ENCODE measurements at places on chromosomes 13 and 19.

DNA sequence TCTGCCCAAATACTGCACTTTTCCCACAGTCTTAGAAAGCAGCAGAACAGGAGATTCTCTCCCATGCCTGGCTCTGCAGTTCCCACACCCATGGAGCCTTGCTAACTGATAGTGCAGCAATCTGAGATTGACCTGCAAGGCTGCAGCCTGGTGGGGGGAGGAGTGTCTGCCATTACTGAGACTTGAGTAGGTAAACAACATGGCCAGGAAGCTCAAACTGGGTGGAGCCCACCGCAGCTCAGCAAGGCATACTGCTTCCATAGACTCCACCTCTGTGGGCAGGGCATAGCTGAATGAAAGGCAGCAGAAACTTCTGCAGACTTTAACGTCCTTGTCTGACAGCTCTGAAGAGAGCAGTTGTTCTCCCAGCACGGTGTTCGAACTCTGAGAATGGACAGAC, 358.5 kb upstream of the PCDH9 start:
- no peak for DNase-seq

DNA sequence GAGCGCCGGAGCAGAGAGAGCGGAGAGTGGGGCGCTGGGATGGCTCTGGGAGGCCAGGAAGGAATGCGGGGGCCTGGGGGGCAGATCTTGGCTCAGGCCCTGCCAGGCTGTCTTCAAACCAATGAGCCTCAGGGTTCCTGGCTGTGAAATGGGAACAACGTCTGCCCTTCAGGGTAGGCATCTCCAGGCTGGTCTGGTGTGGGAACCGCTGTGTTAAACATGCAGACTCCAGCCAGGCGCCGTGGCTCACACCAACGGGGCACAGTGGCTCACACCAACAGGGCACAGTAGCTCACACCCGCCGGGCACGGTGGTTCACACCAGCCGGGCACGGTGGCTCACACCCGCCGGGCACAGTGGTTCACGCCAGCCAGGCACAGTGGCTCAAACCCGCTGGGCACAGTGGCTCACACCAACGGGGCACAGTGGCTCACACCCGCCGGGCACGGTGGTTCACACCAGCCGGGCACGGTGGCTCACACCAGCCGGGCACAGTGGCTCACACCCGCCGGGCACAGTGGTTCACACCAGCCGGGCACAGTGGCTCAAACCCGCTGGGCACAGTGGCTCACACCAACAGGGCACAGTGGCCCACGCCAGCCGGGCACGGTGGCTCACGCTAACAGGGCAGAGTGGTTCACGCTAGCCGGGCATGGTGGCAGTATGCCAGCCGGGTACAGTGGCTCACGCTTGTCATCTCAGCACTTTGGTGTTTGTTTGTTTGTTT, 40.1 kb downstream of the EFNA2 start:
- DNase-seq = no peak

- DNase-seq = no peak
Observed at GRCh38 chr13:79776531-79777295, 295.8 kb downstream of the NDFIP2 start.

- DNase-seq = no peak
Observed at GRCh38 chr19:32241306-32241705, 104.1 kb upstream of the ZNF507 start.

DNA sequence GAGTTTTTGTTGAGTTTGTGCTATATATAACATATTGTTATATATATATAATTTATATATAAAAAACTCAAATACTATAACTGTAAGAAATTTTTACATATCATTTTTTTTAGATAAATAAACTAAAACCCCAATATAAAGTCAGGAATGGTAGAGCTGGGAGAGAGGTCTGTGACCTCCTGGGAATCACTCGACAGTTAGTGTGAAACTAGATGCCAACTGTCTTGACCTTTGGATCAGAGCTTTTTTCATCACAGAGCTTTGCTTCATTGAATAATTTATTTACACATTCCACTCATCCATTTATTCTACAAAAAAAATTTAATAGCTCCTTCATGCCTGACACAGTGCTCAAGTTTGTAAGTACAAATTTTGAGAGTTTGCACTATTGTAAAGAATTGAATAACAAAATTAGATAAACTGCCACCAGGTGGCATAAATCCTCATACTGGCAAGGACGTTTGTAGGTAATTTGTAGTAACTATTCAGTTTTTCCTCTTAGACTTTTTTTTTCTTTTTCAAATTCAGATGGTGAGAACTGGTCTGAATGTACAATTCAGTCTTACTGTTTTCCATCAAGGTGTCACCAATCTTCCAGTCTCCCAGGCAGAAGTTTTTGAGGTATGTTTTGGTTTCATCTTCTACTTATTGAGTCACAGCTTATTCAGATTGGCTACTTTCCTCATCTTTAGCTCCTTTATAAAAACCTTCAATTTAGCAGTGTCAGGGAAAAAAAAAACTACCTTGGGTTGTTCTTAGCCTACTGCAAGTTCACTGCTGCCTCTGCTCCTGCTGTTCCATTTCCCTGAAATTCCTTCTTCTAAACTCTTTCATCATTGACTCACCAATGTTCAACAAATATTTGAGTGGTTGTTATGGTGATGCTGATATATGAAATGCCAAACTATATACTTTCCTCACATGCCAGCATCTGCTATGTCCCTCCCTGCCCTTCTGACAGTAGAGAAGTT, 28.7 kb downstream of the LACC1 start:
- no peak for DNase-seq

DNA sequence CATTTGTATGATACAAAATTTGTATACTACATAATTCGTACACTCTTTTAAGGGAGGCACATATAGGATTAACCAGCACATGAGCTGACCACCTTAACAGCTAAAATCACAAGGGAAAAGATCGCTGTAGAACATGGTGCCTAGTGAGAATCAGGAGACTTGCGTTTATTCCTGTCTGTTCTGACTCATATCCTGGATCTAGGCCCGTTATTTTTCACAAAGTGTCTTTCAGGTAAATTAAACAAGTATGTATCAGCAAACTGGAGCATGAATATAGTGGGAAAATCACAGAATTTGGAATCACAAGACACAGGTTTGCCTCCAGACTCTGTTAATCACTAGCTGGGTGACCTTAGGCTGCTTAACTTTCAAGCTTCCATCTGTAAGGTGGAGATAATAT, 47.5 kb upstream of the ESD start:
- no peak for DNase-seq

DNA sequence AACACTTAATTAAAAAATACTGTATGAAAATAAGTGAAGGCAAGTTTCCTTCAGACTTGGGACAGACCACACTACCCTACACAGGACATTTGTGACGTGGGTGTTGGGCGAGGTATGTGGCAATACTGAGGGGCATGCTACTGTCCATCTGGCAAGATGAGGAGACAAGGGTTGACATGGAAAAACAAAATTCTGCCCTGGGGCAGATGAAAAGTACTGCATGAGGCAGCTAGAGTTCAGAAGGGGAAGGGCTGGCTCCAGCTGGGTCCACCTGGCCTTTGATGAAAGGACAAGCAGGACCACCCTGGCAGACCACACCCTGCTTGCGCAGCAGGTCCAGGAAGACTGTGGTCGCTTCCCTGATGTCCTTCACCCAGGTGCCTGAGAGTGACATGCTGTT, 43.2 kb downstream of the LATS2 start:
- DNase-seq = no peak

DNA sequence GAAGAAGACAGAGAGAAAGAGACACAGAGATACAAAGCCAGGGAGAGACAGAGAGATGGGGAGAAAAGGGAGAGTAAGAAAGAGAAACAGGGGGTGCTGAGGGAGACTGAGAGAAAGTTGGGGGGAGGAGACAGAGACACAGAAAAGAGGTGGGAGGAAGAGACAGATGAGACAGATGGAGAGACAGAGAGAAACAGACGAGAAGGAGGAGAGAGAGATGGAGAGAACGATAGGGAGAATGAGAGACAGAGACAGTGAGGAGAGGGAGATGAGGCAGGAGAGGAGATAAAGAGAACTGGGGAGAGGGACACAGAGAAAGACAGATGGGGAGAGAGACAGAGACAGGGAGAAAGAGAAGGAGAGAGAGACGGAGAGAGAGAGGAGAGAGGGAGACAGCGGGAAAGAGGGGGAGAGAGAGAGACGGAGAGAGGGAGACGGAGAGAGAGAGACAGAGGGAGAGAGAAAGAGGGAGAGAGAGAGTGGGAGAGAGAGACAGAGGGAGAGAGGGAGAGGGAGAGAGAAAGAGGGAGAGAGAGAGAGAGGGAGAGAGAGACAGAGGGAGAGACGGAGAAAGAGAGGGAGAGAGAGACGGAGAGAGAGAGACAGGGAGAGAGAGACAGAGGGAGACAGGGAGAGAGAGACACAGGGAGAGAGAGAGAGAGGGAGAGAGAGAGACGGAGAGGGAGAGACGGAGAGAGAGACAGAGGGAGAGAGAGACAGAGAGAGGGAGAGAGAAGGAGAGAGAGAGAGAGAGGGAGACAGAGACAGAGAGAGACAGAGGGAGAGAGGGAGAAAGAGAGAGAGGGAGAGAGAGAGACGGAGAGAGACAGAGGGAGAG, 12.6 kb downstream of the JOSD2 start:
- DNase-seq = no peak

DNA sequence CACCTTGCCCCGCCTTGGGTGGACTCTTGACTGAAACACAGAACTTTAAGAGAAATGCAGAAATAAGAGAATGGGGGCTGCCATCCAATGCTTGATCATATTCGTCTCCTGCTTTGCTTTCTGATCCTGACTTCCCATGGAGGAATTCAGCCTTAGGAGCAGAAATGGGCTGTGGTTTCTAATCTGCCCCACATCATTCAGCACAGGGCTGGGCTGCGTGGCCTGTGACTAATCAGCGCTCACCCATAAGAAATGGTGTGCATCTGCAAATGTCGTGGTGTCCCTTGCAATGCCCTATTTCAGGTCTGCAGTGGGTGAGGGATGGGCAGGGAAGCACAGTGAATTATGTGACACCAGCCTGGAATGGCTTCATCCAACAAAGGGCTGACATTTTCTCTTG, 60.7 kb upstream of the URI1 start:
- peak; percentile 12 for DNase-seq

DNA sequence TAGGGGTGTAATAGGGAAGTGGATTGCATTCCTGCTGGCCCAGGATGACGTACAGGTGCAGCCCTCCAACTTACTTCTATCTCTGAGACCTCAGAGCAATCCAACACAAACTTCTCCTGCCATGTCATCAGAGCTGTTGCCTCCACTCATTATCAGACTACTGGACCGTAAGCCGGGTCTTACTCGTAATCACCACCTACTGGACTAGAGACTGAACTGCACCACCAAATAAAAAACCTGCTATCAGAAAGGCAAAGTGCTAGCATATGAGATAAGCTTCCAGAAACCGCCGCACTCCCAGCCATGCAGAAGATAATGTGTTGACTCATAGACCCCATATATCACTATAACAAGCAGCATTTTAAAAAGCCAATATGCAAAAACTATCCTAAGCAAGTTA, 102.0 kb downstream of the SLITRK1 start:
- DNase-seq = no peak

DNA sequence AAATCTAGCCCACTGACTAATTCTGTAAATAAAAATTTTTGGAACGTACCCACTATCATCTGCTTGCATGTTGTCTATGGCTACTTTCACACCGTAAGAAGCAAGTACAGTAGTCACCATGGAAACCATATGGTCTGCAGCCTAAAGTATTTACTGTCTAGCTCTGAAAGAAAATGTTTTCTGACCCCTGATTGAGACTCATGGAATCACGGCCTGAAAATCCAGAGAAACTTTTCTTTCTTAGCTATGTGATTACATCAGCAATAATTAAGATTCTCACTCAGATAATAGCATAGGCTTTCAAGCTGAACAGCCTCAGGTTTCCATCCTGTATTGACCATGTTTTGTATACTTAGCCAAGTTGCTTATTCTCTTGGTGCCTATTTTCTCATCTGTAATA, 264.6 kb downstream of the NHLRC3 start:
- no peak for DNase-seq

GRCh38 chr19:50275577-50276368, 53.4 kb downstream of the KCNC3 start:
- no peak for DNase-seq

DNA sequence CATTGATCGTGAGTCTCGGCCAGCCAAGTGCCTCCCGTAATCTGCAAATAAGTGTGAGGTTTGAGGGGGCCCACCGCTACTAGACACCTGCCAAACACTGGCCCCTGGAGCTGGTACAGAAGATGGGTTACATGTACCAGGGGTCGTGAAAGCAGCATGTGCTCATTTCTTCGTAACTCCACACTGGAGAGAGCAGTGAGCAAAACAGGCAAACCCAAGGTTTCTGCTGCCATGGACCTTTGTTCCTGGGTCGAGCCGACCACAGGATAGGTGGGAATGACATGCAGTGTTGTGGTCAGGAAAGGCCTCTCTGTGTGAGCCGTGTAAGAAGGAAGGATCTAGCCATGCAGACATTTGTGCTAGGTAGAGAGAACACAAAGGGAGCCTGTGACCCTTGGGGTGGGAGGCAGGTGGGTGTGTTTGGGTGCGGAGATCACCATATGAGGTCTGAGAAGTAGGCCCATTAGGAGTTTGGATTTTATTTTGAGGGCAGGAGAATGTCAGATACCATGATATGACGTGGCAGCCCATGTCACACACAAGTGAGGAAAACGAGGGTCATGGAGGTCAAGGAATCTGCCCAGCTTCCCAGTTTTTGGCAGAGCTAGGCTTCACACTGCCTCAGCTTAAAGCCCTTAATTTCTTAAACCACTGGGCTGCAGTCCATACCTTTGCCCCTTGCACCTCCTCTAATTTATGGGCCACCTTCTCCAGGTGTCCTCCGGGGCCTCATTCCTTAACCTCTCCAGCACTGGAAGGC, 919 bp downstream of the GTF3A start:
- no peak for DNase-seq

GRCh38 chr19:31451686-31452330, 102.6 kb upstream of the TSHZ3 start:
- DNase-seq = no peak

DNA sequence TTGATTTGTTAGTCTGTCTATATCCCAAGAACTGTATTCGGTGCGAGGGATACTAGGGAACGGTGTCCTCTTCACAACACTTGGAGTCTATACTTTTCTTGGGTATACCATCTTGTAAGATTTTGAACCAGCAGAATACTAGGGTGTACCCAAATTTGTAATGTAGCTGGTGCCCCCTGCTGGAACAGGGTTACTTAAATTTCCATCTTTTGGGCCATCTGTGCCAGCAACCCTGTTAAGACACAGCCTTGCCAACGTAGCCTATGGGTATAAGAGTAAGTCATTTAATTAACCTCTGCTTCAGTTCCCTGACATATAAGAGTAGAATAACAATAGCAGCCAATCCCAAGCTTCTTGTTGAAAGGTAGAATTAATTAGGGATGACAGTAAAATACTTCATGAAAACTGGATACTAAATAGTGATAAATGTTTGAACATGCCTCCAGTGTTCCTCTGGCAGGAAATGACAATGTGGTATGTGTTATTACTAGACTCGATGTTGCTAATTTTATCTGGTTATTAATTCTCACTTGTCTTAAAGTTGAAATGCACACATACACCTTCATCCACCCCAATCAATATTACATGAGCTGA, 607.6 kb downstream of the FGF9 start:
- peak; percentile 70 for DNase-seq

- DNase-seq = no peak
Observed at GRCh38 chr13:109941951-109942350, 155.6 kb upstream of the IRS2 start.

- no peak for DNase-seq
Observed at GRCh38 chr13:23600100-23600499, 29.9 kb downstream of the TNFRSF19 start.

All from sciatic nerve (tissue), 2 donors.